Occipital lobe (tissue), 3 donors: ENCODE measurements at places on chromosomes 6 and 20. TPM values are rescaled to one million over a fixed set of nuclear protein-coding genes. Genes with fewer than 3 reads are reported as not detected.

DNA sequence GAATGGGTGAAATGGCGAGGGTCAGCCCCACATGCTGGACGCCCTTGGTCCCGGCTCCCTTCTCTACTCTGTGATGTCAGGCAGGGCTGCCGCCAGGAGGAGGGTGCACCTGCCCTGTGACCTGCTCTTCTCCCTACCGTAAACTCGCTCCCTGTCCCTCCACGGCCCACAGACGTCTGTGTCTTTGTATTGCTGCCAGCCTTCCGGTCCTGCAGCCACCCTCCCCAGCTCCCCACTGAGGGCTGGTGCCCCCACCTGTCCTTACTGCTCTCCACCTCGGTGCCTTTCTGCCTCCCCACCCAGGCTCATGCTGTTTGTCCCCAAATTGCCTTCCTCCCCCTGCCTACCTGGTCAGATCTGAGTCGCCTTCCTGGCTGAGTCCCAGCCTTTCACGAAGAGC is 4.1 kb upstream of the CCR6 start:
- DNase-seq: no peak

- DNase-seq: no peak
These were observed 537.4 kb downstream of the BCKDHB start for GRCh38 chr6:80643881-80644280.

DNA sequence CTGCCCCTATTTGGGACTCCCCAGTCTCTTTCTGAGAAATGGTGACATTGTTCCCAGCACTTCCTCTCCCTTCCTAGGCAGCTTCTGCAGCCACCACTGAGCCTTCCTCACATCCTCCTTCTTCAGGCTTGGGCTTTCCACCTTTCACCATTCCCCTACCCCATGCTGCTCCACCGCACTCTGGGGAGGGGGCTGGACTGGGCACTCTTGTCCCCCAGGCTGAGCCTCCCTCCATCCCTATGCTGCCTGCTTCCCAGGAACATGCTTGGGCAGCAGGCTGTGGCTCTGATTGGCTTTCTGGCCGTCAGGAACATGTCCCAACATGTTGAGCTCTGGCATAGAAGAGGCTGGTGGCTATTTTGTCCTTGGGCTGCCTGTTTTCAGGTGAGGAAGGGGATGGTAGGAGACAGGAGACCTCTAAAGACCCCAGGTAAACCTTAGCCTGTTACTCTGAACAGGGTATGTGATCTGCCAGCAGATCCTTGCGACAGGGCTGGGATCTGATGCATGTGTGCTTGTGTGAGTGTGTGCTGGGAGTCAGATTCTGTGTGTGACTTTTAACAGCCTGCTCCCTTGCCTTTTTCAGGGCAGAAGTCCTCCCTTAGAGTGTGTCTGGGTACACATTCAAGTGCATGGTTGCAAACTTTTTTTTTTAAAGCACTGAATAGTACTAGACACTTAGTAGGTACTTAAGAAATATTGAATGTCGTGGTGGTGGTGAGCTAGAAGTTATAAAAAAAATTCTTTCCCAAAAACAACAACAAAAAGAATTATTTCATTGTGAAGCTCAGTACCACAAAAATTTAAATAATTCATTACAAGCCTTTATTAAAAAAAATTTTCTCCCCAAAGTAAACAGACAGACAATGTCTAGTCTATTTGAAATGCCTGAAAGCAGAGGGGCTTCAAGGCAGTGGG is 2.1 kb upstream of the CDKN1A start:
- DNase-seq: no peak

DNA sequence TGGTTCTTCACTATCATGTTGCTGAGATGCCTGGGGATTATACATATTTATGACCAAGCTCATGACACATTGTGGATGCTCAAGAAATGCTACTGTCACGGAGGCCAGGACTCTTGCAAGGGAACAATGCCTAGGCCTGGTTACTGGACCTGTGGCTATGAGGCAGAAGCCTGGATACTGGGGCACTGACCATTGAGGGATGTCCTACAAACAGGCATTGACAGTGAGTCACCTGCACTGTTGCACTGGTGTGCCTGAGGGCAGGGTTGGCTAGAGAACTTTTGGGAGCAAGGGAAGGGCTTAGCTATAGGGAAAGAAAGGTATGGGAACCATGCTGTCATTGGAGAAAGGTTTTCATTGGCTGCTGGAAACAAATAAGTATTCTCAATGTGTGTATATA is 313.1 kb upstream of the SUPT3H start:
- DNase-seq: no peak

DNA sequence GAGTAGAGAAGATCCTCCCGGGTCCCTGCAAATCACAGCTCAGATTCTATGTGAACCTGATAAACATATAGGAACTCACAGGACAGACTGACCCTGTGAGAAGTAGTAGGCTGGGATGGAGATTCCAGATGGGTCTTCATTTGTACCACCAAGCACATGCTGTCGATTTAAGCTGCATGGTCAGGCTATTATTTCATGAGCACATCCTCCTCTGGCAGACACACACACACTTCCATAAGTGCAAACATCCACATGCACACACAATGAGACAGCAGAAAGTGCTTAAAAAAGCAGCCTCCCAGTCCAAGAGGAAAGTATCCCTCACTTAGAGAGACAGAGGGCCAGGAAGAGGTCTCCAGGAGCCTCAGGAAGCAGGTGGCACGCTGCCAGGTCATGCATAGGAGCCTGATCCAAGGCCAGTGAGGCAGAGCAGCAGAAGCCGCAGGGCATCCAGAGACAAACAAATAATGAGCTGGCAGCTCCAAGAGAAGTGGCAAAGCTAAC is 131.8 kb downstream of the UNC5CL start:
- no peak for DNase-seq

DNA sequence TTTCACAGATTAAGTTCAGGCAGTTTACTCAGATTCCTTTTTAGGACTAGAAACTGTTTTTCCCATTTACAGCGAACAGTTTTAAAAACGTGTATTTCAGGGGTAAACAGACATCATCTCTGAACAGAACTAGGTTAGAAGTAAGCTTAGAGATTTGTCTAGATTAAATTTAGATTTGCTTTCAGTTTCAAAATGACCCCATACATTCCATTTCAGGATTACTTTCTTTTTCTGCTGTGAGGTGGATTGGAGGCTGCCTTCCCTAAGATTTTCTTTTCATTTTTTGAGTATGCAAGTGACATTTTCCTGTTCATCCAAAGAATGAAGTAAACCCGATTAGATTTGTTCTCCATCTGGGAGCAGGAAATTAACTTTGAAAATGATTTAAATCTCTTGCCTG is 747.2 kb downstream of the KHDRBS2 start:
- no peak for DNase-seq

- DNase-seq: no peak
These were observed 130.8 kb downstream of the ZDHHC14 start for GRCh38 chr6:157511682-157512381.

GRCh38 chr6:37272834-37273566 is 15.1 kb upstream of the TMEM217 start:
- DNase-seq: no peak

DNA sequence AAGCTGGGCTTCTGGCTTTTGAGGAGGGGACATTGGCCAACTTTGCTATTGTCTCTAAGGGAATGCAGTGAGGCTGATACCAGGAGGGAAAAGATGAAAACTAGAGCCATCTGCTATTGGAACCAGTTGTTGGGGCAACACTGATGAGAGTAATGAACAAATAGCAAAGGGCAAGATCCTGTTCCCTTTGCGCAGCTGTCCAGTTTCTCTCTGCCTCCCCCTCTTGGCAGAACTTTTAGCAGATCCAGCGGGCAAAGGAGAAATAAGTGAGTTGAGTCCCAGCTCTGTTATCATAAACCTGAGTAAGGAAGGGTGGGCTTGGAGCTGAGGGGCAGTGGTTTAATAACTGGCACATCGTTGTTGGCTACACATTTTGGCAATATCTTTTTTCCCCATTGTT is 126.8 kb downstream of the AKAP7 start:
- DNase-seq: no peak

DNA sequence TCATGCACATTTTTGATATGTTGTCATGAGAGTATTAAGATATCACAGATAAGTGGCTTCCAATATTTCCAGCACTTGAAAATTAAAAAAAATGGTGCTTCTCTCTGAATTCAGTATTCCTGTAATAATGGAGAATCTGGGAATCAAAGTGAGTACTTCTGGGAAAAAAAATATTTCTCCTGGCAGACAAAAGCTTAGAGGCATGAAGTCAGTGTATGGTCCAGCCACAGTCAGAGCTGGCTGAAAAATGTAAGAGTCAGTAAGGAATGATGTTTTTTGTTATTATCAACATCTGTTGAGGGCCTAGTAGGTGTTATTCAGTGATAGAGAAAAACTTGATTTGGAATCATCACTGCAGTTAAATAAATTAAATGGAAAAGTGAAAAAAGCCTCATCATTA is 3.2 kb upstream of the RFPL4B start:
- no peak for DNase-seq

- DNase-seq: no peak
These were observed 730 bp downstream of the INSM1 start for GRCh38 chr20:20368418-20369249.

DNA sequence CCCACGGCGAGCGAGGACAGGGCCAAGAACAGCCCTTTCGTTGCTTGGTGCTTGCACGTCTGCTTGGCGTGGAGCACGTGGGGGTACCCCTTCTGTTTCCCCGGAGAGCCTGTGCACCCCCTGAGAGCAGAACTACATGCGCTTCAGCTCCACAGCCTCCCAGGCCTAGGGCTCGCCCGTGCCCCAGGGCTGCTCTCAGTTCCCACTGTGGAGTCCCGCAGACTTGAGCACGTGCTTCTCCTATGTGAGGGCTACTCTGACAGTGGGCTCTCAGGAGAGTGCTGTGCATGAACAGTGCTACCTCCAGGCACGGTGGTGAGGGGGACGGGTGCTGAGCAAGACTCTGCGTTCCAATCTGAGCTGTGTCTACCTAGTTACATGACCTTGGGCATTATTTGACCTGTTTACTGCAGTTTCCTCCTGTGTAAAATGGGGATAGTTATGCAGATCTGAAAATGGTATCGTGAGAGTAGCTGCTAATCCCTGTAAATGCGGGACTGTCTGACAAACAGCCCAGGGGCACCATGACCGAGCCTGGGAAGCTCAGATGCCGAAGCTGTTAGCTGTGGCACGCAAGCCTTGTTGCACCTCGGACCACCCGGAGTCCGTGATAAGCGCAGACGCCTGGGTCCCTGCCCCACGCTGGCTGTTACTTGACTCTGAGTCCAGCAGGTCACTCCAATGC is 82.4 kb downstream of the IRF4 start:
- no peak for DNase-seq

GRCh38 chr20:32483351-32484224 is 101.5 kb downstream of the NOL4L start:
- DNase-seq: peak; percentile 71

GRCh38 chr20:44533928-44534327 is 12.1 kb upstream of the SERINC3 start:
- no peak for DNase-seq

GRCh38 chr6:116580198-116580597 is 8.9 kb downstream of the RWDD1 start:
- no peak for DNase-seq

GRCh38 chr6:43997345-43997677 is 129.9 kb downstream of the MRPL14 start:
- DNase-seq: no peak

- DNase-seq: no peak
These were observed 226.9 kb downstream of the SIM1 start for GRCh38 chr6:100237821-100238220.

DNA sequence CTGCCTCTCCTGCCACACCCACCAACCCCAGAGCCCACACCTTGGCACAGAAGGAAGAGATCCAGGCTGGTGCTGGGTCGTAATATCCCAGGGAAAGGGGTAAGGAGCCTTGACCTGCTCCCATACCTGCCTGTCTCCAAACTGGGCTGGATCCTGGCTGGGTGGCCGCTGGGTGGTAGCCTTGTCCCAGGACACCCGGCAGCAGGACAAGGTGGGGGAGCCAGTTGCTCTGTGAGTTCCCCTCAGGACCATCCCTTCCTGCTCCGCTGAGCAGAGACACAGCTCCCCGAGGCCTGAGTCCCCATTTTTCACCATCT is 58.8 kb downstream of the UBE2V1 start:
- no peak for DNase-seq

DNA sequence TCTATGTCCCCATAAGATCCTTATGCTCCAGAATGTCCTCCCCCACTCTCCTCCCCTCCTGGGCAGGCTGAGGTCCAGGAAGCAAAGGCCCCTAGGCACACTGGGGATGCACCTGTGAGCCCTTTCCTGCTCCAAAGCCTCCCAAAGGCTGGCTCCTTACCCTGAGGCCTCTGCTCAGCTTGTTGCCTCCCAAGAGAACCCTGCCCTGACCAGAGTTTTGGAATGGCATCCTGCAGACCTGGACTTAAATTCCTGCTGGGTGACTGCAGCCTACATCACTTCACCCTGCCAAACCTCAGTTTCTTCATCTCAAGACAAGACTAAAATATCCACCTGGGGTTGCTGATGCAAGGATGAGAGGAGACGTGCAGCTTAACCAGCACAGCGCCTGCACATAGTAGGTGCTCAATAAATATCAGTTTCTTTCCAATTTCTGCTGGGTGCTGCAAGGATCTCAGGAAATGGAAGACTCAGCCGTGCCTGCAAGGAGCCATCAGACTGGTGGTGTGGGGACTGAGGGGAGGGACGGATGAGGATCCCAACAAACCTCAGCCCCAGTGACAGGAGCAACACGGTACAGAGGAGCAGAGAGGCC is 2.1 kb upstream of the LBP start:
- no peak for DNase-seq

The CCN6 gene
- total RNA-seq: not detected

The BFSP1 gene
- total RNA-seq: 0.31 TPM

The KCNB1 gene
- 5.8 TPM for total RNA-seq

The COL21A1 gene
- 1.9 TPM for total RNA-seq

The PHACTR1 gene
- 40.7 TPM for total RNA-seq

The CDSN gene
- total RNA-seq: not detected

The RNGTT gene
- total RNA-seq: 87.2 TPM

The POM121L2 gene
- total RNA-seq: not detected

The KHDRBS2 gene
- total RNA-seq: 66.8 TPM

The TINAG gene
- total RNA-seq: 0.16 TPM

The TUBB2B gene
- total RNA-seq: 4,324 TPM

The ARFGEF3 gene
- total RNA-seq: 65.7 TPM

The MTFR2 gene
- total RNA-seq: 0.94 TPM

The HLA-DPB1 gene
- 1.4 TPM for total RNA-seq

The FAM83C gene
- not detected for total RNA-seq
